ENCODE measurements at places on chromosomes 11 and 22.
A peak's percentile ranks its signal among the peaks of the same experiment; 100 is the strongest.

GRCh38 chr22:36546932-36547331, 18.0 kb upstream of the EIF3D start:
- no peak for DNase-seq

- no peak for DNase-seq
Observed at GRCh38 chr22:22583030-22583429, 24.0 kb upstream of the PRAME start.

DNA sequence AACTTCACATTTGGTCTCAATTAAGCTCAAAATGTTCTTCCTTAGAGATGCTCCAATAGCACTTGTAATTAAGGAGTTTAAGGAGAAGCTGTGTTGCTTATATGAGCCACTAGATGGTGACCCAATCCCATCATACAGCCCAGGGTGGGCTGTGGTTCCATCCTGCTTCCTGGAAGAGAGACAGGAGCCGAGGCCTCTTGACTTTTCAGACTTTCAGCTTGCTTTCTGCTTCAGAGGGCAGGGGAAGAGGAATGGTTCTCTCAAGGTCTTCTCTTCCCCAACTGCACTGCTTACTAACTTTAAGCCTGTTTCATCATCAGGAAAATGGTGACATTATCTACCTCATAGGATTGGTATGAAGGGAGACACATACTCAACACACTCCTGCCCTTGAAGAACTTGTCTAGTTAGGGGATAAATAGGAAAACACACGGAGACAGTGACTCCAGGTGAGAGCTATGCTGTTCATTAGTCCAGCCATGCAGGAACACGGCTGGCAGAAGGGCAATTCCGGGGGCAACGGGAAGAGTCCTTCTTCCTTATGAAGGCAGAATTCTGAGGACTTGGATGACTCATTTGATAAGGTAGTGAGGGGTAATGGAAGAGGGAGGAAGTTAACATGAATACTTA, 20.1 kb downstream of the TMEM218 start:
- DNase-seq, result no peak

DNA sequence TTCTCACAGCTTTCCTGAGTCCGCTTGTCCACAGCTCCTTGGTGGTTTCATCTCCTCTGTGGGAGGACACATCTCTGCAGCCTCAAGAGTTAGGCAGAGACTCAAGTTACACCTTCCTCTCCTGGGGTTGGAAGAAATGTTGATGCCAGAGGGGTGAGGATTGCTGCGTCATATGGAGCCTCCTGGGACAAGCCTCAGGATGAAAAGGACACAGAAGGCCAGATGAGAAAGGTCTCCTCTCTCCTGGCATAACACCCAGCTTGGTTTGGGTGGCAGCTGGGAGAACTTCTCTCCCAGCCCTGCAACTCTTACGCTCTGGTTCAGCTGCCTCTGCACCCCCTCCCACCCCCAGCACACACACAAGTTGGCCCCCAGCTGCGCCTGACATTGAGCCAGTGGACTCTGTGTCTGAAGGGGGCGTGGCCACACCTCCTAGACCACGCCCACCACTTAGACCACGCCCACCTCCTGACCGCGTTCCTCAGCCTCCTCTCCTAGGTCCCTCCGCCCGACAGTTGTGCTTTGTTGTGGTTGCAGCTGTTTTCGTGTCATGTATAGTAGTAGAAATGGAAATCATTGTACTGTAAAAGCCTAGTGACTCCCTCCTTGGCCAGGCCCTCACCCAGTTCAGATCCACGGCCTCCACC, 11.7 kb downstream of the RASD2 start:
- peak; percentile 72 for DNase-seq

DNA sequence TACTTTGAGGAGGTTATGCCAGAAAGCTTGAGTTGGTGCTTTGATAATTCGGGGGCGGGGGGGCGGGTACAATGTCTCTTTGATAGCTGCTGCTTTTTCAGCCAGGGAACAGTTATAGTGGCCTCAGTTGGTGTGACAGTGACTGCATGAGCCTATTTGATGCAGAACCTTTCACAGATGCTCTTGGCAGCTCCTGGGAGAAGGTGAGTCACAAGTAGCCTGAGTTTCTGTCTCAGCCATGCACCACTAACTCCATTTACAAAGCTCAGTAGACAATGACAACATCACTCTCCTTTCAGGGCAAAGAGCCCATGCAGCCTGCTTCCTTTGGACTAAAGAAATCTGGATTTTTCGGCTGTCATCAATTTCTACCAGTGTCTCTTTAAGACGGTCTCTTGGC, 42.1 kb upstream of the SEZ6L start:
- no peak for DNase-seq

DNA sequence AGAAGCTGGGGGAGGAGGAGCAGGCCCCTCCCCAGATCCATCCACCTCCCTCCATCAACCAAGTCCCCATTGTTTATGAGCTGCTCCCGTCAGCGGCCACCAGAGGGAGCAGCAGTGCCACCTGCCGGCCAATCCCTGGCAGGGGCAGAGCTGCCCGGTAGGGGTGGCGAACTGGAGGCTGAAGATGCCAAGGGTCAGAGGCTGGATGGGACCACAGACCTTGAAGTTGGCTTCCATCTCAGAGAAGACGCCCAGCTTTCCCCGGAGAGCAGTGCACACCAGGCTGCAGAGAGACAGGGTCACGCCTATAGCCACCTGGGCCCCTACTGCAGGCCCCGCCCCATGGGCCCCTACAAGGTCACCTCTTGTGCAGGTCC, 3.6 kb downstream of the FIBP start:
- peak; percentile 67 for DNase-seq

GRCh38 chr11:80388130-80388529, 947.3 kb upstream of the TENM4 start:
- no peak for DNase-seq

DNA sequence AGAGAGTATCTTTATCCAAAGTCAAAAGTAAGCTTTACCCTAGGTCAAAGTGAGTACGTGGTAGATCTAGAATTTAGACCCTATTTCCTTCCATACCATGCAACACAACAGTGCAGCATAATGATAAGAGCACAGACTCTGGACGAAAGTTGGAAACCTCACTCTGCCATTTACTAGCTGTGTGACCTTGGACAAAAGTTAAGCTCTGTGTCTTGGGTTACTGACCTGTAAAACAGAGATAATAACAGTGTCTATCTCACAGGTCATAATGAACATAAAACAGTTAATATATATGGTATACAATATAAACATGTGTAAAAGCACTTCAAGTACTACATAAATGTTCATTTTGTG, 13.6 kb upstream of the CHRNA10 start:
- no peak for DNase-seq

Measured in stimulated activated CD4-positive, alpha-beta T cell treated with anti-CD3 and anti-CD28 coated beads, Interleukin-1b, Interleukin-23, amount 100 ng/mL, for 24 hours (primary cell).